ENCODE measurements at places on chromosomes 5 and 9.

DNA sequence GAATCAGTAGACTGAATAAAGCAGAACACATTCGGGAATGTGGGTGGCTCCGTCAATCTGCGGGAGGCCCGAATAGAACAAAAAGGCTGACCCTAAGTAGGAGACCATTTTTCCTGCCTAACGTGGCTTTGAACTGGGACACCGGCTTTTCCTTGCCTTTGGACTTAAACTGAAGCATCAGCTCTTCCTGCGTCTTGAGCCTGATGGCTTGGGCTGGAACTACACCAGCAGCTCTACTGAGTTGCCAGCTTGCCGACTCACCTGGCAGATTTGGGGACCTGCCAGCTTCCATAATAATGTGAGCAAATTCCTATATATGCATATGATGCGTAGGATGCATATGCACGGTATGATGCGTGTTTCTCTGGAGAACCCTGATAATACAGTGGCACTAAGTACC lies 111.3 kb downstream of the DAPK1 start:
- DNase-seq, result no peak

DNA sequence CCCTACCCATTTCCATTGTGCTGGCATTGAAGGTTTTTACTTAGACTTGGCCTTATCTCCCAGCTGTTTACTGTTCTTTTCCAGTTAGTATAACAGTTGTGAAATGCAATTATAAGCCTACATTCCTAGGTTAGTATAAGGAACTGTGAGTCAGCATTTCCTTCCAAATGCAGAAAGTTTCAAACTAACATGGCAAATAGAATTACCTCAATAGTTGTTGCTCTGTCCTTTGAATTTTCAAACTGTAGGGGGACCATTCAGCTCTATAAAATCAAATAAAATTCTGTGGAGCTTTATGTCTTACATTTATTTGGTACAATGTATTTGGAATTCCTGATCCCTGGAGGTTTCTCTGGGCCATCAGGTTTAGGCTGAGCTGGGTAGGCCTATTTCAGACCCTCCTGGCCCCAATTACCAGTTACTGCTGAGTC lies 47.2 kb downstream of the ARHGEF28 start:
- DNase-seq, result no peak

- peak; percentile 23 for DNase-seq
Measured at GRCh38 chr9:21831841-21832509, 29.5 kb downstream of the MTAP start.

GRCh38 chr9:132586830-132587591 lies 4.6 kb downstream of the BARHL1 start:
- DNase-seq, result no peak

- no peak for DNase-seq
Measured at GRCh38 chr5:89030798-89031197, 147.8 kb upstream of the MEF2C start.

DNA sequence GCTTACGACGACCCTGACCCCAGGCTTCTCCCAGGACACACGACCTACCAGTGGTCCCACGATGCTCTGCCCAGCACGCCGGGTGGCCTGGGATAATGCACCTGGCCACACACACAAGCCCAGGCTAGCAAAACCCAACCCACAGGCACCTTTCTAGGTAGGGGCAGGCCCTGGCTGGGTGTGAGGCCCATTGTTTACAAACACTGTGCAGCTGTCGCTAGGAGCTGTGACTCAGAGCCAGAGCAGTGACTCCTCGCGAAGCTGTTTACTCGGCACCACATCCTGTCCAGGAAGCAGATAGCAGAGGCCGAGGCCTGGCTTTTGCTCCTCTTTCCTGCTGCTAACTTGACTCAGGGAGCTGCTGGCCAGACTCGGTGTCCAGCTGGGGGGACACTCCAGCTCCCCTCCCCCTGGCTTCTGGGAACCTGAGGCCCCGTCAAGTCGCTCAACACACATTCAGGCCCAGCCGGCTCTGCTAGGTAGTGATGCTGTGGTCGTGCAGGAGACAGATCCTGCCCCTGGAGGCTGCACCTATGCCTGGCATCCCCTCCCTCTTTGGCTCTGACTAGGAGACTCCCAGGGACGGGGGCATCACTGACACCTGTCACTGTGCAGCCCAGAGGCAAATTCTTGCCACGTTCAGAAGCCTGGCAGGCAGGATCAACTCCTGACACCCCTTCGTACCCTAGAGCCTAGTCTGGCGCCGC lies 12.8 kb upstream of the RALGDS start:
- DNase-seq, result peak; percentile 84

DNA sequence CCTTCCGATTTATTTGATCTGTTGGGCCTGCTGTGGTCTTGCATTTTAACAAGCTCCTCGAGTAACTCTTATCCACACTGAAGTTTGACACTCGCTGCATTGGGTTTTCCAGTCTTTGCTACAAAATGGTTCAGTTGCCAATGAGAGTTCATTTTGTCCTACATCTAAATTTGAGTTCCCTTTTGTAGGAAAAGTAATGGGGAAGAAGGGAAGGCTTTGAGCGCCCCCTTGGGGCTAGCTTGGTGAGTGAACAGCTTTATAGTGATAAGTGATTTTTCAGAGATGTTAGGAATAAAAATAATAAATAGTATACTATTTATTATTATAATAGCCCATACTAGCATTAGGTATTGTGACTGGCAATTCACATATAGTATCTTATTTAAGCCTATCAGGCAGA lies 89.9 kb upstream of the GNAQ start:
- DNase-seq, result peak; percentile 8

DNA sequence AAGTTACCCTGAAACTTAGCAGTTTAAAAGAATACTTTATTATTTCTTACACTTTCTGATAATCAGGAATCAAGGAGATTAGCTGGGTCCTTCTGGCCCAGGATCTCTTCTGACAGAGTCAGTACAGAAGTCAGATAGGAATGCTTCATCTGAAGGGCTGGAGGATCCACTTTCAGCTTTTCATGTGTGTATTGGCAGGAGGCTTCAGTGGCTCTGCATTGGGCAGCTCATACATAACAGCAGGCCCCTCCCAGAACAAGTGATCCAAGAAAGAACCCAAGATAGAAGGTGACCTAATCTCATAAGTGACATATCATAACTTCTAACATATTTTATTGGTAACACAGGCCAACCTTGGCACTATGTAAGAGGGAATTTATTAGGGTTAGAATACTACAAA lies 258.4 kb downstream of the HCN1 start:
- DNase-seq, result no peak

DNA sequence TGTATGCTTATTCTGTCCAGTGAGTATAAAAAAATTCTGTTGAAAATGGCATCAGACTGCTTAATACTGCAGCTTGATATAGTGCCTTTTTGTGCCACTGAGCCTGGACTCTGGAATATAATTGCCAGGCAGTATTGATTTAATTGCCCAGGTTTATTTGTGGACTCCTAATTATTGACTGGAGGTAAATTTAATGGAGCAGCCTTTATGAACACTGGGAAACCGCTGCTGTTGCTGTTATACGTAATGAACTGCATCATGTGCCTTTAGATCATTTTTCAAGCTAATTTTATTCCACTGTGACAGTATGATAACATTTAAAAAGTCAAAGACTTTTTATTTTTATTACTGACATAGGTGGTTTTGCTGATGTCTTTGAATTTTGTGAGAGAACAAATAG lies 90.2 kb upstream of the SH3GL2 start:
- no peak for DNase-seq

DNA sequence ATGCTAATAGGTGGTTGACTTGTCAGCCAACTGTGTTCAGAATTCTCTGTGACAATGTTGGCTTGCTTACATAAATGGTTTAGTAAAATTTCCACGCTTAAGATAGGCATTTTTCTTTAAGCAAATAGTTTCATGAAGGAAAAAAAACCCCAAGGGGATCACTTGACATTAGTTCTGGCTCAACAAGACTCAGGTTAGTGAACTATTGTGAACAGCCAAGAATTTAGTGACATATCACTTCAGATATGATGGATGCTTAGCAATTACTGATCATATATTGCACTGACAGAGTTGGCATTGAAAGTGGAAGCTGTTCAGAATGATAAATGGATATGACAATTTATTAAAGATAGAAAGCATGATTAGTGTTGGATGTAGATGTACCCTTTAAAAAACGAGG lies 218.5 kb downstream of the TMEM232 start:
- no peak for DNase-seq

DNA sequence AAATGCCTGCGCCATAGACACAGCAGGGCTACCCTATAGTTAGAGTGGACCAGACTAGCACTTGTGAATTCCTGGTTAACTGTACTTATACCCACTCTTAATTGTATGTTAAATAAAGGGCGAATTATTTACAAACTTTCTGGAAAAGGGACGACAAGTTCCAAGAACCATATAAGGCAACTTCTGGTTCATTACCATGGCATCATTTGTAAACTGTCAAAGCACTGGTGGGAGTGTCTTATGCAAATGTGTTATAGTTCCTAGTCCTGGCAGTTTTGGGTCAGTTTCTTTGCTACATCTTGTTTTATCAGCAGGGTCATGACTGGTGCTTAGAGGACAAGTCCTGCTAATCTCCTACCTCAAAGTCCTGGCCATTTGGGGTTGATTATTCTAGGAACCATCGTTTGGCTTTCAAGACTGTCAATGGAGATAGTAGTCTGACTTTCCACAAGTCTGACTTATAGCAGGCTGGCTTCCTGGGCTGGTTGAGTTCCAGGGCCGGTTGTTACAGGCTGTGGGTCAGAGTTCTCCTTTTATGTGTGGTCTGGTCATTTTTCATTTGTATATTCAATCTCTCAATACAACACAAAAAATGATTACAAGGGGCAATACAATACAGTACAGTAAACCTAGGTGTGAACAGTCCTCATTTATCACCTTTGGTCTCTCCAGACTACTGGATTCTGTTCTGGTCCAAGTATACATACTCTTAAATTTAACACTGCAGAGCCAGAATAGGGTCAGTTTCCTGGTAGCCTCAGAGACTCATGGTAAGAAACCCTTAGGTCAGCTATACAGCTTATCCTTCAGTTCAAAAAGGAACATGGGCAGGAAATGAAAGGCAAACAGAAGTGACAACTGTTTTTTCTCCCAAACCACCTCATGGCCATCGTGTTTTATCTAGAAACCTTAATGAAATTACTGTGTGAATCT lies 8.3 kb upstream of the CFAP95 start:
- no peak for DNase-seq

DNA sequence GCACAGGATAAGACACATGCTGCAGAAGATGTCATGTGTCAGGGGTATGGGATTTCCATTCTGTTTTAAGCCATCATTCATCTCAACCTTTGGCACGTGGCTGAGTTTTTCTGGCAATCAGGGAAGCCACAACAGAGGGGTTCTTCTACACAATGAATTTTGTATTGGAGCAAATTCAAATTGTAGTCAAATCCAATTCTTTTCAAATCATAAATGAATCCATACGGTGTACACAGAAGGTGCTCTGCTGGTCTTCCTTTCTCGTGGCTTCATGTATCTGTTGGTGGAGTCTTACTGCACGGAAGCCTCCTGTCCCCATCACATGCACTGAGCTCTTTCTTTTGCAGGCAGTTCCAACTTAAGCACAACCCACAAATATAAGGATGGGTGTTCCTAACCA lies 436.7 kb upstream of the DAP start:
- DNase-seq, result no peak

DNA sequence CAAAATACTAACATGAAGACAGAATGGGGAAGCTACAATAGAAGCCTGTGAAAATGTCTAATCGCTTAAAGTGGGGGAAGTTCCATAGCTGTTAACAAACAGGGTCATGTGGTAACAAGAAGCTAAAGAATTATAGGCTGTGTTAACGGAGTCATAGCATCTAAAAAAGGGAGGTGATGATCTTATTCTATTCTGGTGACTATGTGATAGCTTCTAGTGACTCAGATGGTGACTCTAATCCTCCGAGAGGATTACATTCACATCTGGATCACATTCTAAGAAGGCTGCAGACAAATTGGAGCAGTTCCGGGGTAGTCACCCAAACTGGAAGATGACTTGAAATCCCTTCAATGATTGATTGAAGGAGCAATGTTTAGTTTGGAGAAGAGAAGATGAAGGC lies 142.1 kb downstream of the LIFR start:
- no peak for DNase-seq

GRCh38 chr9:115632391-115632790 lies 514.4 kb upstream of the TNC start:
- no peak for DNase-seq

DNA sequence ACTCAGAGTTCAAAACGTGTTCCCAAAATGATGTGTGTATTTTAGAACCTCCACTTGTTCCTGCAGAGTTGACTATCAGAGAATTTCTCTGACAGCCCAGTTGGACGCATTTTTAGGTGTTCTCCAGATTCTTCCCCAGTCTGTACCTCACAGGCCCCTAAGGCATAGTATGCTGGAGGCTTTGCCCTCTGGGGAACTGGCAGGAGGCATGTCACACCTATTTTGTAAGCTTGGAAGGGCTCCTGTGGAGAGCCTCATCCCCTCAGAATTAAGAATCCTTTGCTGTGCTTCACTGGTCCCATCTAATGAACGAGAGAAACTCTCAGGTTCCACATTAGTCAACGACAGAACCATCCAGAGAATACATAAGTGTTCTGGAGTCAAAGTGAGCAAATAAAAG lies 144.1 kb upstream of the SLC30A5 start:
- DNase-seq, result no peak

- no peak for DNase-seq
Measured at GRCh38 chr9:38010918-38011704, 57.9 kb downstream of the SHB start.

DNA sequence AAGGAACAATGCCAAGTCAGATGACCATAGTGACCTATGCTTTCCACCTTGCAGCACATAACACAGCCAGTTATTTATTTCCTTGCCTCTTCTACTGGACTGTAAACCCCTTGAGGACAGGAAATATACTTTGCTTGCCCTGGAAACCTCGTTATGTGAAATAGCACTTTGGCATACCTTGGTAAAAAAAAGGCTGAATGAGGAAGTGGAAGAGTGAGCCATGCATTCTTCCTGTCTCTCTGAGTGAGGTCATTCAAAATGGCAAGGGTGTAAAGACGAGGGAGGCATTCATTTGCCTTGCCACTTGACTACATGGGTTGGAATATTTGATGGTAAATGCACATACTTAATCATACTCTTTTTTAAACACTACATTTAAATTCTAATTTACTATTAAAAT lies 42.8 kb upstream of the SVEP1 start:
- DNase-seq, result no peak

DNA sequence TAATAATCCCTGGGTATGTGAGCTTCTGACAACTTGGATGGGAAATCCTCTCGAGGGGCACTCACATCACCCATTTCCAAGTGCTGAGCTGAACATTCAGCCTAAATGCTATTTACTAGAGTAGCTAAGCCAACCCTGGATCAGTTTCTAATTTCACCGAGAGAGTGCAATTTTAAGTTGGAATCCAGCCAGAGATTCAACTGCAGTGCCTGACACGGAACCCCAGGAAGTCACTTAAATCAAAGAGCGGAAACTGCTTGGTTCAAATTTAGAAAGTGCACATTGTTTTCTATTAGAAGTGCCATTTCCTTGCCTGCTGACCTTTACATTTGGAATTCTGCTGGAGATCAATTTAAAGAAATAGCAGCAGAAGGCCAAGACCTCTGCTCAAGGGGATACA lies 8.8 kb downstream of the SPRY4 start:
- DNase-seq, result no peak
